ENCODE measurements at places on chromosomes 4 and X.

DNA sequence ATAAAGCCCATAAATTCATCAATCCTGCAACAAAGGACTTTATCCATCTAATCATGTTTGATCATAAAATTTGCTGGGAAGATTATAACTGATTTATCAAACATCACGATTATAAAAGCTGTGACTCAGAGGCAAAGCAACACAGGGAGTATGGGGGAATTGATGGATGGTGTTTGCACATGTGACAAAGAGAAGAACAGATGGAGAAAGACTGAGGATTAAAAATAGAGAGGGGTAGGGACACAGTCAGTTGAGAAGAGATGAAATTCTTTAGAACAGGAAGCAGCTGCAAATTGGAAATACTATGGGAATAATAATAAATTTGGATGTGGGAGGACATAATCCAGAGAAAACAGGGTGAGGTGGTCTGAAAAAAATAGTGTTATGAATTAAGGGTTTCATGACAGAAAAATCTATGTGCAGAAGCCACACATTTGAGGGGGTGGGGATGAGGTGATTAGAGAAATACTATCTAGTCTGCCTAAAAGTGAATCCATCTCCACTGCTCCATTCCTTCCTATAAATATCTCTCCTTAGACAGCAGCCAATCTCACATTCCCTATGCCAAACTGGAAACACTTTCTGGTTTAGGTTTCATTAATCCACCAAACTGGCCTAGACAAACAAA lies 6.2 kb downstream of the PRR32 start:
- DNase-seq = no peak

DNA sequence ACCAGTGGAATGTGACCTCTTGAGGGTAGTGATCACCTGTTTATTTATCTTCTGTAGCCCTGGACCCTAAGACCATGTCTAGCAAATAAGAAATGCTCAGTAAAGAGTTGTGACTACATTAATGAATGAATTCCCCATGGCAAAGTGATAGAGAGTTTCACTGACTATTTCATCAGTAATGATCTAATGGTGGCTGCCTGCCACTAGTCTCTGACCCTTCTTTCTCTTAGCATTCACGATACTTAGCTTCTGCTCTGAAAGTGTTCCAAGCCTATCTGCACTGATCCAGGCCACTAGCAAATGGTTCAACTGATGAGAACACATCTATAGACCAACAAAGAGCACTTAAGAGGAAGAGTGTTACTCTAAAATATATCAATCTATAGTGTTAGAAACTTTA lies 50.0 kb upstream of the RASGEF1B start:
- no peak for DNase-seq

- DNase-seq = no peak
These were observed 160.6 kb downstream of the AFF2 start for GRCh38 chrX:148661035-148661434.

- DNase-seq = no peak
These were observed 142.9 kb upstream of the SFRP2 start for GRCh38 chr4:153931804-153932203.

GRCh38 chr4:13441506-13441905 lies 42.6 kb downstream of the RAB28 start:
- DNase-seq = no peak

GRCh38 chr4:108889696-108890483 lies 127.0 kb upstream of the ETNPPL start:
- DNase-seq = peak; percentile 80

DNA sequence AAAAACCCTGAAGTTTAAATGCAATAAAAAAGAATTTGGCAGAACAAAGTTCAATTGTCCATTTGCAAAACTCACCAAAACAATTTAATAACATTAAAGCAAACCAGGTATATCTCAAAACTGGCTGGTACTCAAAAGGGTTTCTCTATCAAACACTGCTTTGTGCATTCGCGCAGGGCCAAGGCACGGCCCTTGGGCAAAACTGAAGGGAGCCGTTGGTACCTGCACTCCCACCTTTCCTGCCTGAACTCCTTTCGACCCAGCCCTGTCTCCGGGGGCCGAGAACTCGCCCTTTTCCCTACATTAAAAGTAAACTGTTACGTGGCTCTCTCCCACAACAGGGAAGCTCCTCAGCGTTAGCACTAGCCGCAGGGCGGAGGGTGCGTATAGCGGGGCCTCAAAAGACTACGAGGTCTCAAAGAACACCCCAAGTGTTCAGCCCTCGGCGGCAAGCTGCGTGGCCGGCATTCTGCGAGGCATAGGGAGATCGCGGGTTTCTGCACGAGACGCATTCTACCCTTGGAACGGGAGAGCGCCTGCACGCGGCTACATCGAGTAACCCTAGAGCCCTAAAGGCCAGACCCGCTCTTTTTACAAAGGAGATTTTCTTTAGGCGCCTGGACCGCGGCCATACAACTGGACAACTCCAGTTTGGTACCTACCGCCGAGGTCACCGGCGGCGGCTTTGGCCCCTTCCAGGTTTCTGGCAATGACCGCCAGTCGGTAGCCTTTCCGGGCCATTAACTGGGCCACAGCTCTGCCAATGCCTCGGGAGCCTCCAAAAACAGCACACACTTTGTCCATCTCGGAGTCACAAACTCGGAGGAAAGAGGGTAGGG lies 550 bp downstream of the CBR4 start:
- no peak for DNase-seq

GRCh38 chr4:101707596-101707995 lies 82.9 kb upstream of the BANK1 start:
- no peak for DNase-seq

DNA sequence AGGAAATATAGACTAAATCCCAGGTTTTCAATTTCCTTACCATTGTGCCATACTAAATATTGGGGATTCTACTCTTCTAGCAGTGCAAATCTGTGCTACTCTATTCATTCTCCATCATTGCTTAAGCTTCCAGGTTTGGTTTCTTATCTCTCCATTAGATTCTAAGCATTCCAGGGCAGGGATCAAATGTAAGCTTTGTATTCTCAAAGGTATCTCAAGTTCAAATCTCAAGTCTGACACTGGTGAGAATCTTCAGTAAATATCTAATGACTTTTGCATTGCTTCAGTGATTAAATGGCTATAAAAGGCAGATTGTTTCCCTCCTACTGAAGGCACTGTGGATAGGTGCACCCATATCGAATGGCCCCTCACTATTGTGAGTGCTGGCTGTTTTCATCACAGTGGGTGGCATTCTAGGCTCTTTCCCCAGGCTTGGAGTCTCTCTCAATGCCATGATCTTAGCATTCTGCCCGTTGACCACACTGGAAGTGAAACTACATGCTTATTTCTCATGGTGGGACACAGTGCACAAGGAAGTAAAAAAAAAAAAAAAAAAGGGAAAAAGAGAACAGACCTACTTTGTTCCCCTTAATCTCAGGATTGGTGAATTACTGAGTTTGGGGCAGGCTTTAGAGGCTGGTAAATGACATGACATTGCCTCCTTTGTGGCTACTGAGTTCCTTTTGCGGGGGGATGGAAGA lies 28.7 kb downstream of the FAM9C start:
- DNase-seq = no peak
